ENCODE measurements at places on chromosomes 12 and 14.

- no peak for DNase-seq
Measured at GRCh38 chr14:31605702-31606101, 44.5 kb downstream of the NUBPL start.

GRCh38 chr12:107917912-107918800, 143.7 kb downstream of the ASCL4 start:
- peak; percentile 47 for DNase-seq

DNA sequence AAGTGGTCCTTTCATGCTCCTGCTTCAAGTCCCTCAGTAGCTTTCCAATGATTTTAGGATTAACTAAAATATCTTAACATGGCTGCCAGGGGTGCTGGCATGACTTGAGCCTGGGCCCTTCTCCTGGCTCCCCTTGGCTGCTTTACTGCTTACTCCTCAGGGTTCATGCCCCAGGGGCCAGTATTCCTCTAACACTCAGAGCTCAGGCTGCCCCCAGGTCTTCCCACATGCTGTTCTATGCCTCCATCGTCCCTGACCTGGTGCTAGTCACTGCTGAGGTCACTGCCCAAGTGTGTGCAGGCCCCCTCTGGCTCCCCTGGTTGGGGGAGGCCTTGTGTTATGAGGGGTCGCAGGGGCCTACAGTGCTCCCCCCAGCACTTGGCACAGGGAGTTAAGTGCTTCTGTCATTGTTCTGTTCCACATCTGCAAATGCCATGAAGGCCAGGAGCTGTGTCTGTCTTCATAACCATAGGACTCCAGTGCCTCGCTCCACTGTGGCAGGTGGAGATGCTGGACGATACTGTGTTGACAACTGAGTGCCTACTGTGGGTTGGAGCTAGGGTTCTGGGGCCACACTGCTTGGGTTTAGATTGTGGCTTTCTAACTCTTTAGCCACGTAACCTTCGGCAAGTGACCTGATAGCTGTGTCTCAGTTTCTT, 190.6 kb downstream of the CALM1 start:
- DNase-seq, result no peak

DNA sequence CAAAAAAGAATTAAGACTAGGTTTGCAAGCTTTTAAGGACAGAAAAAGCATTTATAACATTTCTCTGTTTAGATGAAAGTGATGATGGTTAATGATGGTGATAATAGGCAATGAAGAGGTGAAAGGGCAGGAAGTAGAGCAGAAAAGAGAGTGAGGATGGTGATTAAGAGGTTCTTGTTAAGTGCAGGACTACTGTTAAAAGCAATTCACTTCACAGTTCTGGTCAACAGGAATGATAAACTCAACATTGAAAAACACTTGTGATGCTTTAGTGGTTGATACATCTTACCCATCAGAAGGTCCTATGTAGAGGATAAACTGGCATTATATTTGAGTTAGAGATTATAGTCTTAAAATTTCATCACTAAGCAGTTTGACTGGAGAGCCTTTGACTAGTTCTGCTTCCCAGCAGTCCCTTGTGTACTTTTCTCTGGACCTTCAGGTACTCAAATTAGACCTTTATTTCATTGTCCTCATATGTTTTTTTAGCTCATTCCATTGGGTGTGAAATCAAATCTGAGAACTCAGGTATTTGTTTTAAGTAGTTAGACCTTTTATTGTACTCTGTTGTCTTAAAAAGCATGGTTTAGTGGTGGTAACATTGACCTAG, 10.9 kb downstream of the RAP1B start:
- DNase-seq, result no peak

DNA sequence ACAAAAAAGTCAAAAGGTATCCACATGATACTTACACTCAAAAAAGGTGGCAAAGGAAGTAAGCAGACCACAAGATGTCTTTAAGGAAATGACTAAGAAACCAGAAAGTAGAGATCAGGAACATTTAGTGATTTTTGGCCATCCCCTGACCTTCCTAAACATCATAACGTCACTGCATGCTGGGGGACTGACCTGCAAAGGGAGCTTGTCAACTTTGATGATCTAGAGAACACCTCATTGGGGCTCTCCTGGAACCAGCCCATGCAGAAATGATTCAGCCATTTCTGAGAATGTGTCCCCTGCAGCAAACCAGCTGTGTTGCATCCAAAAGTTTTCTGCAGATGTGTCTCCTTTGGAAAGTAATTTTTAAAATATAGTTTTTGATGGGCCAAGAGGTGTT, 152.2 kb upstream of the RASSF8 start:
- peak; percentile 23 for DNase-seq

GRCh38 chr12:34526946-34527345, 504.6 kb downstream of the ALG10 start:
- DNase-seq, result no peak

GRCh38 chr14:81536241-81536771, 2.7 kb upstream of the SEL1L start:
- no peak for DNase-seq

DNA sequence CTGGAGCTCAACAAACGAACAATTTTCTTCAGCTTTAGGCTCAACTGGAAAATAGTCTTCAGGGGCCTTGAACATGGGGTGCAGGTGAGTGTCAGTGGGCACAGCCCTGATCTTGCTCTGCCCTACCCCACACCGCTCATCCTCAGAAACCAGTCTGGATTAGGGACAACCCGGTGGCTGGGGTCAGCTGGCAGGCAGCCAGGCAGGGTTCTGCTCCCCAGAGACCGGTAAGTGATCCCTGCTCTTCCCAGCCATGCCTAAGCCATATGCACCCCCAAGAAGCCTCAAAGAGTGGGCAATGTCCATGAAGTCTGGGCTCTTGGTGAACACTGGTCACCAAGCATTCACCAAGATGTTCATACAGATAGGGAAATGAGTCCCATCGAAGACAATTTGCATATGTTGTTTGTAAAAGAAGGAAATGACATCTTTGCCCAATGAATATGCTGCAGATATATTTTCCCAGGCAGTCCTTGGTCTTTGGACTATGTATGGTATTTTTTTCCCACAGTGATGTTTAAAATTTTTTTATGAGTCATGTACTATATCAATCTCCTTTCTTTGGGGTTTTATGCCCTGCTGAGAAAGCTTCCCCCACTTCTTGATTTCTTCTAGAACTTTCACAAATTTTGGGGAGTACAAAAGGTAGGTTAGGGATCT, 63.9 kb upstream of the VASH1 start:
- no peak for DNase-seq

GRCh38 chr12:125567581-125567980, 502.3 kb downstream of the AACS start:
- DNase-seq, result no peak

- DNase-seq, result no peak
Measured at GRCh38 chr12:29051221-29051620, 97.9 kb upstream of the FAR2 start.

DNA sequence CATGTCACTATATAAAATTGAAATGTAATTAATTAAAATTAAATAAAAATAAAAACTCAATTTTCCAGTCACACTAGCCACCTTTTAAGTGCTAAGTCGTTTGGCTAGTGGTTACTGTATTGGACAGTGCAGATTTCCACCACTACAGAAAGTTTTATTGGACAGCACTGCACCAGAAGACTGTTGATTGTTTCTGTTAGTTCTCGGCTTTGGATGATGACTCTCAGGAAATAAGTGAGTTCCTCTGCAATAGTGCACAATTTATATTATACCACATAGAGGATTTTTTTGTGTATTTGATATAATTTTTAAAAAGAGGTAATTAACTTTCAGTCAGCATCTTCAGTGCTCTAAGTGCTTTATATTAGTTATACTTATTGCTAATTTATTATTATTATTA, 52.7 kb downstream of the FAR2 start:
- DNase-seq, result no peak

- peak; percentile 2 for DNase-seq
Measured at GRCh38 chr12:115762936-115763335, 514.6 kb downstream of the MED13L start.

DNA sequence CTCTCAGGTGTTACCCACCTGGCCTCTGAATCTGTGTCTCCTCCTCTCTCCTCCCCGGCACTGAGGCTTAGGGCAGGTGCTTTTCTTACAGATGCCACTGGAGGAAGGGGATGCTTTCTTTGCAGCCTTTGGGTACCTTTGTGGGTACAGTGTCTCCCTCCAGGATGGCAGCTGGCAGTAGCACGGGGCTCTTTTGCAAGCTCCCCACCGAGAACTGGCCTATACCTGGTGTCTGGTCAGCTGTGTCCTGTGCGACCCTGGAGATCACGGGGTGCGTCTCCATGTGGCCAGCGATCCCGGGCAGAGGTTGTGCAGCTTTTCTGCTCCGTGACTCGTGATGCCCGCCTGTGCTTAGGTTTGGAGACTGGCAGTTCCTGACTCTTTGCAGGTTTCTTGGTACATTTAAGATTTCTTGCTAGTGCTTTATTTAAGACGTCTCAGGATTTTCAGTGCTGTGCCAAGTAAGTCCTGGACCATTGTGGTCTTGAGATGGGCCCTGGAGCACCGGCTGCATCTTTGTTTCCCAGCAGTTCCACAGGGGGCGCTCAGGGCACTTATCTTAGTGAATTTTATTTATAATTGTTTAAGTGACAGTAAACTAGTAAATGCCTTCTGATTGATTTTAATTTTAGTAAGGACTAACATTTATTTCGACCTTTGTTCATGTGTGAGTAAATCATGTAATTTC, 68.9 kb downstream of the DDX51 start:
- DNase-seq, result peak; percentile 29

DNA sequence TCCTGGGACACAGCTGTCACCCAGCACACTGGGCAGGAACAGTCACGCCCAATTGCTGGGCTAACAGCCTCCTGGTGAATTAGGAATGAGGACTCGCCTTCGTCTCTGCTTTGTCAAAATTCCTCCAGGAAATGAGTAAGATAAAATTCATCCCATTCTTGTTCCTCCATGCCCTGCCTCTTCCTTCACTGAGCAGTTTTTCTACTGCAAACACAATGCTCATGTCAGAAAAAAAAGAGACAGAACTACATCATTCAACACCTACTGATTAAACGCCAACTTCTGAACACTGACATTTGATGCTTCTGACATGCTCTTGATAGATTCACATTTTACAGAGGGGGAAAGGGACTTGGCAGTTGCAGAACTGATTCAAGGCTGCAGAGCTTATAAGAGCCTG, 37.5 kb upstream of the DTX1 start:
- DNase-seq, result no peak

GRCh38 chr12:31298515-31298910, 27.4 kb downstream of the SINHCAF start:
- no peak for DNase-seq

DNA sequence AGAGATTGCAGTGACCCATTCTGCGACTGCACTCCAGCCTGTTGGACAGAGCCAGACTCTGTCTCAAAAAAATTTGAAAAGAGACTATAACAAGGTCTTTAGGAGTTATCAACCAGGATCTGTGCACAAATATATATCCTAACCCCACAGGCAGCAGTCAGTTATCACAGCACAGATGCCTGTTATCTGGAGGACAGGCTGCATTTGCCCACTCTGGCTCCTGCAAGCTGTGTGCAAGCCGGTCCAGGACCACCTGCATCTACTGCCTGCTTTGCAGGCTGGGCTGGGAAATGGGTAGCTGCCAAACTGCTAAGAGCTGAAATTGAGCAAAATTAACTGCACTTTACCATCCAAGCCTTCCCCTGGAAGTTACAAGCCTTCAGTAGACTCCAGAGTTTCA, 21.4 kb upstream of the RCOR1 start:
- peak; percentile 73 for DNase-seq

DNA sequence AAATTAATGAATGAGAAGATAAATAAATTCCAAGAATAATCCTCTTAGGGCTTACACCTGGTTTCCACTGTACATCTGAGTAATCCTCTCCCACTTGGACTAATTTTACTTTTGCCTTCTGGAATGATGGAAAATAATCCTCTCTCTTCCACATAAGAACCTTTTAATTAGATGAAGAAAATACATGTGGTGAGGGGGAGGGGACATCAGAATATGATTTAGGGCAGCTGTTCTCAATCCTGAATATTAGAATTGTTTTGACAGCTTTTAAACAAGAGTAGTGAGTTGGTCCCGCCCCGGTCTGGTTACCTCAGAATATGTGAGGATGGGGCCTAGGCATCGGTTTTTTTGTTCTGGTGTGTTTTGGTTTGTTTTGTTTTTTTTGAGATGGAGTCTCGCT, 51.5 kb downstream of the HECTD4 start:
- no peak for DNase-seq

DNA sequence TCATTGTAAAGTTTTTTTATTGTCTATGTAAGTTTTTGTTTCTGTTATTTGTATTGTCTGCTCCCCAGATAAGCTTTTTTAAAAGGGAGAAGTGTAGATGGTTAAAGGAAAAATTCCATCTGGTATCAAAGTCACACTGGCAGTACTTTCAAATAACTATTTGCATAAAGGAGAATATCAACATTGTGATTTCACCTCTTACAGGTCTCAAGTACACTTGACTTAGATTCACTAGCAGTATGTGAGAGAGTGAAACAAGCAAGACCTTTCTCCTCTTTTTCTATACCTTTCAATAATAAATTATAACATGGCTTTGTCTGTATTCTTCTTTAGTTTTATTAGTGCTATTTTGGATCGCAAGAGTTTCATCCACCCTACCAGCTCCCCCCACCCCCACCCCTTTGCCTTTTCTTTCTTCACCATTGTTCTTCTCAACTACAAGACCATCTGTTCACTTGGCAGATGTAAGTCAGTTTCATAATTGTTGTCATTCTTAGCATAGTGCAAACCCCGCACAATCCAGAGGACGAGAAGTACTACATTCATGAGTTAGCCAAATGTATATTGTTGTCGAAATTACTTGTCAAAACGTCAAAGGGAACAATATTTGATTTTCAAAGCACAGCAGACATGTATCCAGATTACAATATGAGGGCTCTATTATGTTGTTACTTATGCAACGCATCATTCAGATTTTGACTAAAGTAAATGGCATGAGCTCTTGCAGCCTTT, 602.7 kb upstream of the FLRT2 start:
- no peak for DNase-seq

- peak; percentile 37 for DNase-seq
Measured at GRCh38 chr12:68203460-68203875, 22.1 kb downstream of the IL26 start.

GRCh38 chr12:7354529-7354928, 50.7 kb downstream of the ACSM4 start:
- peak; percentile 24 for DNase-seq

DNA sequence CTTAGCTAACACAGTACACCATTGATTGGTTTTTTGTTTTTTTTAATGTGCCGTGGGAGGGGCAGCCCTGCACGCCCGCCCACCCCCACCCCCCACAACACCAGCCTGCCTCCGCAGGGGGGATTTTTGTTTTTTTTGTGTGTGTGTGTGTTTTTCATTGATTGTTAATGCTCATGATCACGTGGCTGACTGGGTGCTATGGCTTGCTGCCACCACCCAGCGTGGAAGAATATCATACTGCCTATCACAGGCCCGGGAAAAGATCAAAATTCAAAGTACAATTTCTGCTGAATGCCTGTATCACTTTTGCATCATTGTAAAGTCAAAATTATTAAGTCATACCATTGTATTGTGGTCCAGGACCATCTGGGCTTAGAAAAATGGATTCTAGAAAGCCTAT, 8.3 kb downstream of the RESF1 start:
- no peak for DNase-seq

GRCh38 chr14:99035712-99036610, 236.0 kb downstream of the BCL11B start:
- DNase-seq, result no peak
